ENCODE measurements at places on chromosomes 1 and 21.

- no peak for DNase-seq
Observed at GRCh38 chr1:208167261-208167869, 76.8 kb downstream of the PLXNA2 start.

- DNase-seq, result no peak
Observed at GRCh38 chr1:151639466-151639865, 27.6 kb downstream of the SNX27 start.

GRCh38 chr1:67399199-67399993 lies 30.8 kb downstream of the SERBP1 start:
- no peak for DNase-seq

DNA sequence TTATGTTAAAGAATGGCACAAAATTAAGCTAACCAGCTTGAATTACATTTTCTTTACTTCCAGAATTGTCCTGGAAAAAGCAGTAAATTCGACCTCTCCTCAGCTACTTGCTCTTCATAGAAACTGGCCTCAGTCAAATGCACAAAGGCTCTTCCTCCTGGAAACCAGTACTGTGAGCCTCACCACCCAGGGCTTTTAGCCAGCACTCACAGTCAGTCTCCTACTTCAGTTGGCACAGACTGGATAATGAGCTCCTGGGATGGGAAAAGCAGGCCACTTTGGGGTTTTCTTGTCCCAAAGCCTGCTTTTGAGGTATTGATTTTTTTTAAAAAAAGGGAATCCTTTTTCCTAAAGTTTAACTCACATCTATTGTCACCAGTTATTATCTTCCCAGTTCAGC lies 40.4 kb downstream of the SCYL3 start:
- DNase-seq, result no peak

DNA sequence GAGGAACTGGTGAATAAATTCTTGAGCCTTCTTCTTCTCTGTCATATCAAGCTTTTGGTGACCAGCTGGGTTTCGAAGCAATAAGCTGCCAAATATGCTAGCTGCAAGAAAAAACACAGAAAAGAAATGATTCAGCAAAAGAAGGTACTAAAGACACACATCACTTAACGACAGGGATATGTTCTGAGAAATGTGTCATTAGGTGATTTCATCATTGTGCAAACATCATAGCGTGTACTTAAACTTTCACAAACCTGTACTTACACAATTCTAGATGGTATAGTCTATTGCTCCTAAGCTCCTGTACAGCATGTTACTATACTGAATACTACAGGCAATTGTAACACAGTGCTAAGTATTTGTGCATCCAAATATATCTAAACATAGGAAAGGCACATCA lies 2.9 kb upstream of the MTF1 start:
- no peak for DNase-seq

Measured in NB4 (cell line).